Activated naive CD4-positive, alpha-beta T cell treated with anti-CD3 and anti-CD28 coated beads, Interleukin-2, amount 10 ng/mL, durations not matched to agents 5 hours and 36 hours (primary cell): ENCODE measurements at places on chromosomes 1 and 21. TPM values are rescaled to one million over a fixed set of nuclear protein-coding genes. Genes with fewer than 3 reads are reported as not detected.

KHDC4 gene
- 61.4 TPM for total RNA-seq

OXCT2 gene
- total RNA-seq: 0.17 TPM

TMCC2 gene
- 1.1 TPM for total RNA-seq

SLC6A9 gene
- 5.1 TPM for total RNA-seq

OR2L5 gene
- total RNA-seq: not detected

RIPPLY3 gene
- 0.14 TPM for total RNA-seq

KPRP gene
- total RNA-seq: not detected

INSRR gene
- 0.05 TPM for total RNA-seq

FCRL4 gene
- total RNA-seq: not detected

TENT5C gene
- 22.2 TPM for total RNA-seq

DYRK3 gene
- 3.1 TPM for total RNA-seq

ERI3 gene
- total RNA-seq: 23.2 TPM

TTC39A gene
- not detected for total RNA-seq

IFNLR1 gene
- 2.7 TPM for total RNA-seq

RIPK4 gene
- not detected for total RNA-seq

ANKRD34A gene
- 3.2 TPM for total RNA-seq

OR10R2 gene
- not detected for total RNA-seq

CRABP2 gene
- 0.71 TPM for total RNA-seq

RCAN3 gene
- 150 TPM for total RNA-seq

CYP4A11 gene
- not detected for total RNA-seq

CDCA8 gene
- 54.7 TPM for total RNA-seq

TNFRSF8 gene
- total RNA-seq: 1.3 TPM

USP1 gene
- 67.3 TPM for total RNA-seq

MAB21L3 gene
- total RNA-seq: not detected

PTAFR gene
- total RNA-seq: 0.40 TPM

TRNP1 gene
- not detected for total RNA-seq

AQP10 gene
- total RNA-seq: not detected

ZBTB8OS gene
- 43.4 TPM for total RNA-seq

NPL gene
- 2.4 TPM for total RNA-seq

TMEM269 gene
- total RNA-seq: 0.30 TPM

PODN gene
- total RNA-seq: not detected

RCC2 gene
- 107 TPM for total RNA-seq

SV2A gene
- total RNA-seq: 17.7 TPM

BLACAT1 gene
- 0.34 TPM for total RNA-seq

TEX38 gene
- total RNA-seq: not detected

NPR1 gene
- total RNA-seq: not detected

FBXO44 gene
- total RNA-seq: 33.1 TPM
